ENCODE measurements at places on chromosomes 7 and 10. TPM values are rescaled to one million over a fixed set of nuclear protein-coding genes. Genes with fewer than 3 reads are reported as not detected.

The LMOD2 gene
- not detected for total RNA-seq

The CCL26 gene
- total RNA-seq, result not detected

The CLCN1 gene
- total RNA-seq, result 0.16 TPM

GRCh38 chr10:69089638-69090599 is 2.0 kb downstream of the SRGN start:
- peak; percentile 77 for DNase-seq

DNA sequence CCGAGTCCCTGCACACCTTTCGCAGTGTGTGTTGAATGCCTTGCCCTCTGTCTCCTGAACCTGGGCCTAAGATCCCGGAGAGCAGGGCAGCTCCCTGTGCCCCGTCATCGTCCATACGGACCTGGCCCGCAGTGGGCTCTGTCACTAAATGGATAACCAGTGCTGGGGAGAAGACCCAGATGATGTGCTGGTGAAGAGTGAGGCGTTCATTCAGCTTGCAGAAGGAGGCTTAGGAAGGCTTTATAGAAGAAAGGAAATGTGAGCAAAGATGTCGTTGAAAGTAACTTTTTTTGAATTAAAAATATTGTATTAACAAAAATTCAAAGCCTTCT is 34.4 kb downstream of the PFKFB3 start:
- no peak for DNase-seq

Measured in activated naive CD4-positive, alpha-beta T cell treated with anti-CD3 and anti-CD28 coated beads, Interleukin-2, amount 50 U/mL, for 72 hours (primary cell).